Activated CD4-positive, alpha-beta T cell treated with anti-CD3 and anti-CD28 coated beads for 36 hours (primary cell): ENCODE measurements at places on chromosomes 2 and 18.
A peak's percentile ranks its signal among the peaks of the same experiment; 100 is the strongest.

DNA sequence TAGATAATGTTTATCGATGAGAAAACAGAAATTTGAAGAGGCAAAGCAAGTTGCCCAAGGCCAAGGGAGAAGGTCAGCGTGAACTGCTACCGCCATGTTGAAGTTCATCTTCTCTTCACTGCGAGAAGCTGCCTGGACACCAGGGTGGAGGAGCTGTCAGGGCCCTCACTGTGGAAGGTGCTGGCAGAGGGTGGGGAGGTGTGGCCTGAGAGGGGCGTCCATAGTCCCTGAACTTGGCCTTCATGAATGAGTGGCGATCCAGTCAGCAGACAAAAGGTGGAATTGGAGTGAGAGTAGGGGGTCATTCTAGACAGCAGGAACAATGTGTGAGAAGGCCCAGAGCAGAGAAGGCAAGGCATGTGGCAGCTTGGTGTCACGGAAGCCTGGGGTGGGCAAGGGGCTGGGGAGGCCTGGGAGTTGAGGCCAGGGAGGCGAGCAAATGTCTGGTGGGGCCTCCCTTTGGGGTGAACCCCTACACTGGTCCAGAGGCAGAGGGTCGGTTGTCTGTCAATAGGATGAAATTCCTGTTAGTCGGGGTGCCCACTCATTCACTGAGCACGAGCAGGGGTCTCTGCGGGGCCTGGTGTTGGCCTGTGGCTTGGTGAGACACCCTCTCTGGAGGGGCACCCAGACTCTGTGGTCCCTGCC, 33.3 kb upstream of the KCNF1 start:
- DNase-seq, result no peak

GRCh38 chr2:112074506-112074905, 19.4 kb downstream of the TMEM87B start:
- no peak for DNase-seq

GRCh38 chr18:78305789-78306188, 673.8 kb upstream of the SALL3 start:
- DNase-seq, result no peak

- DNase-seq, result peak; percentile 73
Observed at GRCh38 chr2:236177967-236178889, 10.0 kb upstream of the GBX2 start.

- DNase-seq, result no peak
Observed at GRCh38 chr2:212282671-212283261, 255.8 kb downstream of the ERBB4 start.

DNA sequence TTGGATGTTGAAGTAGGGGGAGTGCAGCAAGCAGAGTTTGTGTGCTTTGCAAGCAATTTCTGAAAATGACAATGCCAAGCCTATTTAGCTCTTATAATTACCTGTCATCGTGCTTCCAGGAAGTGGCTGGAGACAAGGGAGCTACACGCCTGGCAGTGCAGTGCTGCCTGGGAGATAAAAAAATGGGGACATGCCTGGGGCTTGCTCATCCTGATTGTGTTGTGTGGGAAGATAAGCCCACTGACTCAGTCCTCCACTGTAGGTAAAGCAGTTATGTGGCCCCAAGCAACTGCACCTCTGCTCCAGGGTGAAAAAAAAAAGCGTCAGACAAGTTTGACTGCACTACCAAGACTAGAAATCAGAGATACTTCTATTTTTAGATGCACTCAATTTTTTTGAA, 396.9 kb upstream of the NXPH2 start:
- no peak for DNase-seq

DNA sequence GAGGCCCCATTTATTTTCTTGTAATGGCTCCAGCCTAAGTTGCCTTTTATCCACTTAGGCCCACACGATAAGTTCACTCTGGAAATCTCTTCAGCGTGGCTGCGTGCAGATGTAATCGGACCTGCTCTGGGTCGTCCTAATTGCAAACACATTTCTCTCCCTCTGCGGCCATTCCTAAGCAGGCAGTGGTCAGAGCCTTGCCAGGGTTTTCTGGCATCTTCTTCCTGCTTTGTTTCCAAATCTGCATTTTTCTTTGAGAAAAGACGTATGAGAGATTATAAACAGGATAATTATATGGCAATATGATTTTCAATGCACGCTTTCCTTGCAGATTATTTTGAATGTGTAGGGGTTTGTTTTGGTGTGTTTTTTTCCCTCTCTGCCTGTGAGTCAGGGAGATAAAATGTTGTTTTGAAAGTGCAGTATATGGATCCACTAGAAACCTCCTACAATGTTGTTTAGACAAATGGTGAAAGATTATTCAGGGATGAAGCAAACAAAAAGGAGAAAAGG, 239.4 kb upstream of the TANK start:
- no peak for DNase-seq

GRCh38 chr18:59877361-59877760, 22.4 kb upstream of the PMAIP1 start:
- no peak for DNase-seq

- DNase-seq, result no peak
Observed at GRCh38 chr2:221818616-221819320, 246.7 kb upstream of the EPHA4 start.

GRCh38 chr2:238096311-238097011, 3.7 kb upstream of the ESPNL start:
- no peak for DNase-seq

DNA sequence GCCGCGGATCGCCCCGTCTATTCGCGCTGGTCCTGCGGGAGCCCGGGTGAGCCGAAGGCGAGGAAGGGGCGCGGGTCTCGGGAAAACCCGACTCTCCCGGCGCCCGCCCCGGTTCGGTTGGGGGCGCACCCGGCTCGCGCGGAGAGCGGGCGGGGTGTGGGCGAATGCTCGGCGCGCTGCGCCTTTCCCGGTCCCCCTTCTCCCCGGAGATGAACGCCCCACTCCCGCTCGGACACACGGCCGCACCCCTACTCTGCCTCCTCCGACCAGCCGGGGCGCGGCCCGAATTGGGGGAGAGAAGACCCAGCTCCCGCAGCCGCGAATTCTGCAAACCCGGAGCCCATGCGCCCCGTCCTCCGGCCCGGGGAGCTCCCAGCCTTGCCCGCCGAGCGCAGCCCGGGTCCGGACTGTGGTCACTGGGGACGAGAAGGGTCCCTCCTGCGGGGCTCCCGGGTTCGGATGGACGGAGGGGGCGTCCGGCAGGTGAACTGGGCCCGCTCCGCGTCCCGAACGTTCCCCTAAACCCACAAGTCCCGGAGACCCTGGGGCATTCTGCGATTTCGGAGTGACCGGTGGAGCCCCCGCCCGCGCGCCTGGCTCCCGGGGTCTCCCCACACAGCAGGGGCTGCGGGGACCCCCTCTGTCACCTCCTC, 734 bp downstream of the KCNG2 start:
- DNase-seq, result no peak

GRCh38 chr2:1979138-1979537, 234.8 kb upstream of the PXDN start:
- DNase-seq, result no peak

- peak; percentile 43 for DNase-seq
Observed at GRCh38 chr2:86482034-86482433, 40.9 kb downstream of the KDM3A start.

DNA sequence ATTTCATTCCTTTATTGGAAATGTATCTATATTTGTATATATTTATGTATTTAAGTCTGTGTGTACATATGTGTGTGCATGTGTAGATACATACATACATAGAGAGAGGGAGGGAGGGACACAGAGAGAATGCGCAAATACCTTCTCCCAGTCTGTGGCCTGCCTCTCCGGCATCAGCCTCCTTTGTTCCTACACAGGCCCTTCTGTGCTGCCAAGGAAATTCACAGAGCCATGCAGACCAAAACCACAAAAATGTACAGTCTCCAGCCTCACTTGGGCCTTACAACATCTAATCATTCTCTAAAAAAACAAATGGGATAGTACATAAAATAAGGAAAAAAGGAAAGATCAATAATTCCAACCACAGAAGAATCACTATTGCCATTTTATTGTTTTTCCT, 8.8 kb upstream of the CRACDL start:
- no peak for DNase-seq

- DNase-seq, result no peak
Observed at GRCh38 chr2:117436697-117437096, 377.8 kb upstream of the DDX18 start.

DNA sequence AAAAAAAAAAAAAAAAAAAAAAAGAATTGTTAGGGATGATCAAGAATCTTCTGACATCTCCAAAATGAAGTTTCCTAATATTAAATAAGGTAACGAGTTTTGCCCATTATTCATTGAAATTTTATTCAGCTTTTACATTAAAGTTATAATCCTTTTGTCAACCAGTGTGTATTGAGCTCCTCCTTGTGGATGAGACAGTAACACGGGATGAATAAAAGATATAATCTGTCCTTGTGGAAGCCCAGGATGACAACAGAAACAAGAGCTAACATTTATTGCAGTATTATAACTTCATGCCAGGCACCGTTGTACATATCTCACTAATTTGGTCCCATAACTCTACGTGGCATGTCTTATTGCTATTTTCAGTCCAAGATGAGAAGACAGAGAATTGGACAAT, 33.4 kb upstream of the SERPINB7 start:
- DNase-seq, result no peak

DNA sequence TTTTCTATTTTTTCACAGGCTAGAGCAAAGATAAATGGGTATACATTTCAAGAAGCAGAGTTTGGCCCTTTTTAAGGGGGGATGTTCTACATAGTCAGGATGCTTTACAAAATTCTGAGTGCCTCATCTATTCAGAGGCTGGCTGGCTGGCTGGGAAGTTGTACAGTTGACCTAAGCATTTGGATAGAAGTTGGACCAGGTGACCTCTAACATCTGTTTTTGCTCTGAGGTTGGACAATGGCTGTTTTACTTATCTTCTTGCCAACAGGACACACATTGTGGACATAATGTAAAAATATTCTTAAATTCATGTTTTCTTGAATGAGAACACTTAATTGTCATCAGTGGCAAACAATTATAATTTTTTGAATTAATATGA, 205.4 kb downstream of the PTPRM start:
- DNase-seq, result no peak

- no peak for DNase-seq
Observed at GRCh38 chr2:196827356-196827755, 18.2 kb upstream of the C2orf66 start.

DNA sequence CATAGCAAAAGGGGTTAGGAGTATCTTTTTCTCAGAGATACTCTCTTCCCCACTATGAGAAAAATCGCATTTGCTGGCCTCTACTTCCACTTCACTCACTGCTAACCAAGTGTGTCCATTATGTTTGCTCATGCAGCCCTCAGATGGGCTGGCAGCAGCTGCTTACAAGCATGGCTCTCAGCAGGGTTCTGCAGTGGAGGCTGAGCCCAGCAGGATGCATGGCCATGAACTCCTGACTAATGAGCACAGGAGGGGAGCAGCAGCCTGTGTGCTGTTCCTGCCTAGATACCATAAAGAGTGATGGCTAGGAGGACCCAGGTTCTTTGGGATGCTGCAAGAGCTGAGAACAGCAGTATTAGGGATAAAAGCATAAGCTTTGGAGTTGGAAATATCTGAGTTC, 316.9 kb upstream of the THSD7B start:
- no peak for DNase-seq

DNA sequence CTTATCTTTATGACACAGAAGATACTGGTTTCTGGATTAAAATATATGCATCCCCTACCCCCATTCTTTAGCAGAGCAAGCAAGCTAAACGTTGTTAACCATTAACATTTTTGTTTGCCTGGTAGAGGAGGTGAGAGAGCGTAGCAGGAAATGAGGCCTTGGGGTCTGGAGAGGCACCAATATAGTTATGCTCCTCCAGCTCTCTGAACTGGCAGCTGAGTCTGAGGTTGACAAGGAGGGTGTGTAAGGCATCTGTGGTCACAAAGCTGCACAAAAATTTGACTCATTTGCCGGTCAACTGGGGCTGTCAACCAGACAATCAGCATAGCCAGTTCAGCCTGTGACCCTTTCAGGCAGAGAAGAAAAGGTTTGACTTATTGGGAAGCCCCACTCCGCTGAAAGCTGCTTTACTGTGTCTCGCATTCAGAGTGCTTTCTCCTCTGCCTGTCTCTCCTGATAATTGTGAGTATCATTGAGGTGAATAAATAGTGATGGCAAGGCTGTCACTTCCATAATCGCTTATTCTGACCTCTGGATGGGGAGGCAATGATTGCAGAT, 647.5 kb upstream of the SETBP1 start:
- no peak for DNase-seq

DNA sequence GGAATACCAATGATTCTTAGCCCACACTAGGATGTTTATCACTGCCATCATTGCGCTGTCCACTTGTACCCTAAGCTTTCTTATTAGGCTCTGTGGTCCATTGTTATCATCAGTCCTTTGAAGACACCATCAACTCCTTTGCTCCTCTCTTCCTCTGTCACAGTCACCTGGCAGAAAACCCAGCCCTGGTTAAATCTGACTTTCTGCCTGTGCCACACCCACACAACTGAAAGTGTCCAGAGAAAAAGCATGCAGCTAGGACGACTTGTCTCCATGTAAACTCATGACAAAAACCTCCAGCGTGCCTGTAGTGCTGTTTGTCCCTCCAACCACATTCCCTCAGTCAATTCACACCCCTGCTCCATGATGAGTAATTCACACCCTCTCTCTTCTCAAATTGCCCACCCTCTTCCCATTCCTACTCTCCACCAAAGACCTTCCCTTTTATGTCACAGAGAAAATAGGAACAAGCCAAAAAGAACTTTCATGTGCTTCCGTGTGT, 297.4 kb upstream of the MGAT5 start:
- DNase-seq, result no peak

DNA sequence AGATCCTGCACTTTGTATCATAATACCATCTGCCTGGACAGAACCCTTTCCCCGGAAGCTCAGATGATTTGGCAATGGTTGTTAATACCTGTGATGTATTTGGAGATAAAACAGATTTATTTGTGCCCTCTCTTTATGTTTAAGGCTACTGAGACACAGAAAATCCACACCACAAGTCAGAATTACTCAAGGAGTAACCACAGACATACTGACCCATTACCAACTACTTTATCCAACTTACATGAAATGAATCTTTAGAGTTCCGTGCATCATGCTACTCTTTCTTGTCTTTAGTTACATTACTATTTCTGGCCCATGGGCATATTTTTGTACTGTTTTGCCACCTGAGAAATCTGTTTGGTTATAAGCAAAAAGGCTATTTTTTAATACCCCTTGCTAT, 384.0 kb downstream of the STK39 start:
- DNase-seq, result no peak

- DNase-seq, result peak; percentile 77
Observed at GRCh38 chr2:9473985-9474360, 378 bp upstream of the IAH1 start.

DNA sequence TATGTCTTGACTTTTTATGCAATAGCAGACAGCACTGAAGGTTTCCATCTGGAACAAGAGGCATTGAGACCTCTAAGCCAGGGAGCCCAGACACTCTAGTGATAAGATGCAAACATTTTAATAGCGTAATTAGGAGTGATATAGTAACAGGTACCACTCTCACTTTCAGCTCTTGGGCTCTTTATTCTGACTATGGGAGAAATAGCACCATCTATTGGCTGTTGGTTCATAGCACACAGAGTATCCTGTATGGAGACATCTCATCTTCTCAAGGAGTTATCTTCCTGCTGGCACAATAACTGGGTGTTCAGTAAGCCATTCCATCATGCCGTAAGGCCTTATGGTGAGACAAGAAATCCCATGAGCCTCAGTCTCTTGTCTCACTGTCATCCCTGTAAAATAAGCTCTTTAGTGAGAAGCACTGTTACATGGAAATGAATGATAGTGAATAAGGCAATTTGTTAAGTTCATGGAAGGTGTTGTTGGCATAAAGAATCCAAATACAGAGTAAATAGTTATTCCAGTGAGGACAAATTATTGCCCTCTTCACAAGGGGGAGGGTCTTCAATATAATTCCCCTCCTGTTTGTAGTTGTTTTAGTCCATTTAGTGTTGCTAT, 48.3 kb downstream of the THUMPD2 start:
- no peak for DNase-seq
